Neural progenitor cell (in vitro differentiated cells): ENCODE measurements at places on chromosomes 16 and 17.

- peak; percentile 86 for DNase-seq
These were observed 60.0 kb upstream of the MPHOSPH6 start for GRCh38 chr16:82229800-82230619.

- DNase-seq: no peak
These were observed 45.2 kb upstream of the SMPD3 start for GRCh38 chr16:68493412-68494070.

GRCh38 chr16:29815032-29815721, 775 bp upstream of the PAGR1 start:
- DNase-seq: peak; percentile 55

DNA sequence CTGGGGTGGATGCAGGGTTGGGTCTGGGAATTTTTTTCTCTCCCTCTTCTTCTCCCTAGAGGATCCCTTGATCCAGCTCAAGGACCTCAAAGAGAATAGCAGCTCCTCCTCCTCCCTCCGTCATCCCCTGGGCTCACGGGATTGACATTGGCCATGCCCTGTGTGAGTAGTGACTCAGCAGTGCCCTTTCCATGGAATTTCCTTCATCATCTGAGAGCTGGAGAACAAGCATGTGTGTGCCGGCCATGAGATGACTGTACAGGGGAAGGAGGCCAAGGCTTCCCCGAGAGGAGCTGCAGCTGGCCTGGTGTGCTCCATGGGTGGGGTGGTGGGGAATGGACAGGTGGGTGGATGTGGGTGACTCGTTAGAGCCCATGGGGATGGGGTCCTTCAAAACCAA, 8.9 kb upstream of the WSCD1 start:
- DNase-seq: no peak

- no peak for DNase-seq
These were observed 473.2 kb downstream of the RBFOX1 start for GRCh38 chr16:7805686-7806396.
